Camera-type eye (tissue), 1 donor: ENCODE measurements at places on chromosomes 13 and 19. TPM values are rescaled to one million over a fixed set of nuclear protein-coding genes. Genes with fewer than 3 reads are reported as not detected.

The TMEM59L gene
- total RNA-seq, result 22.3 TPM

The TMEM147 gene
- 49.3 TPM for total RNA-seq

The ACER1 gene
- not detected for total RNA-seq

The ESD gene
- total RNA-seq, result 107 TPM

The CACNG7 gene
- total RNA-seq, result 8.6 TPM

The UGGT2 gene
- 87.5 TPM for total RNA-seq

The SYCN gene
- not detected for total RNA-seq

The CEACAM3 gene
- total RNA-seq, result 1.9 TPM

The DACT3 gene
- 18.5 TPM for total RNA-seq

The PTH2 gene
- total RNA-seq, result not detected

The PSG7 gene
- total RNA-seq, result not detected

The TOMM40 gene
- total RNA-seq, result 29.9 TPM

The CCDC159 gene
- total RNA-seq, result 55.9 TPM

The LMTK3 gene
- 6.1 TPM for total RNA-seq

The ZFR2 gene
- total RNA-seq, result 7.1 TPM

The PALM3 gene
- 0.60 TPM for total RNA-seq

The LGALS14 gene
- total RNA-seq, result not detected

The FCER2 gene
- not detected for total RNA-seq

The C5AR1 gene
- 2.0 TPM for total RNA-seq

The SCAMP4 gene
- total RNA-seq, result 44.6 TPM

The ZNF790 gene
- 20.8 TPM for total RNA-seq

The NLRP4 gene
- not detected for total RNA-seq

The RNF113B gene
- not detected for total RNA-seq

The KLK15 gene
- not detected for total RNA-seq

The NLRP5 gene
- total RNA-seq, result not detected

The MIPEP gene
- total RNA-seq, result 19.4 TPM

The CYP2S1 gene
- total RNA-seq, result 1.5 TPM

The ZNF91 gene
- total RNA-seq, result 283 TPM

The SELENOV gene
- total RNA-seq, result 1.7 TPM

The CACNG6 gene
- 4.3 TPM for total RNA-seq

The SEMA6B gene
- 13.1 TPM for total RNA-seq

The DZIP1 gene
- 64.4 TPM for total RNA-seq

The ZNF418 gene
- total RNA-seq, result 31.7 TPM
